ENCODE measurements at places on chromosomes 11 and 22.

- DNase-seq, result no peak
Measured at GRCh38 chr22:21650280-21650679, 8.2 kb downstream of the SDF2L1 start.

DNA sequence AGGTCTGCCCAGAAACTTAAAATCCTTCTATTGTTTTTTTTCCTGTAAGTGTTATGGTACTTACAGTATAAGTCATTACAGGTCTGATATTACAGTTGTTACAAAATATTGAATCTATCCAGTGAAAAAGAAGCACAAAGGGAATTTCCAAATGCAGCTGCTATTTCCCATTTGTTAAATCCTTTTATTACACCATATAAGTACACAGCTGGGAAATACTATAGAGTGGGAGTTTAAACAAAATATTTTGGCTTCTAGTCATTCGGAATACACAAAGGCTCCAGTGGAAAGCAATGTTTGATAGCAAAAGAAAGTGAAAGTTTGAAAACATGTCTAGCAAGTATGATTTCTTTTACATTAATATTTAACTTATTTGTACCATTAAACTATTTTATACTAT lies 18.0 kb downstream of the SOX6 start:
- no peak for DNase-seq

DNA sequence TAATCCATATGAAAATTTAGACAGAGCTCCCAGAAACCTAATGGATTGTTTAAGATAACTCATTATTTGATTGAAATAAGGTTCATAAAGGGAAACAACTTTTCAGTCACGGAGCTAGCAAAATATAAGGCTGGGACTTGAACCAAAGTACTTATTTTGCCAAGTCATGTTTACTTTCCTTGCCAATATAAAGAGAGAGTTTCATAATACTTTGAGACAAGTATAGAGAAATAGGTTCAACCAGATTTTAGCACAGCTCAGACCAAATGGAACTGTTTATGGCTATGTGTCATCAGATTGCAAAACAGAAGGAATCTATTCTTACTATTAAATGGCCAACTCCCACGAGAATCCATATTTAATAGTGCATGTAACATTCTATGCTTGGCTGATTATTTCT lies 1517.5 kb upstream of the TENM4 start:
- DNase-seq, result no peak

- DNase-seq, result no peak
Measured at GRCh38 chr11:102653744-102654291, 28.7 kb upstream of the MMP20 start.

GRCh38 chr11:73467505-73467904 lies 91.3 kb downstream of the RELT start:
- DNase-seq, result no peak

- no peak for DNase-seq
Measured at GRCh38 chr11:8019314-8020243, 32.4 kb downstream of the EIF3F start.

- peak; percentile 16 for DNase-seq
Measured at GRCh38 chr11:2777871-2778629, 78.3 kb upstream of the KCNQ1OT1 start.

GRCh38 chr11:35011944-35012343 lies 95.5 kb downstream of the PDHX start:
- DNase-seq, result no peak

GRCh38 chr22:35437049-35437448 lies 37.1 kb downstream of the MCM5 start:
- no peak for DNase-seq

GRCh38 chr22:23826510-23827350 lies 12.1 kb downstream of the DERL3 start:
- DNase-seq, result no peak

- peak; percentile 52 for DNase-seq
Measured at GRCh38 chr11:65112546-65113360, 1.1 kb downstream of the TM7SF2 start.

DNA sequence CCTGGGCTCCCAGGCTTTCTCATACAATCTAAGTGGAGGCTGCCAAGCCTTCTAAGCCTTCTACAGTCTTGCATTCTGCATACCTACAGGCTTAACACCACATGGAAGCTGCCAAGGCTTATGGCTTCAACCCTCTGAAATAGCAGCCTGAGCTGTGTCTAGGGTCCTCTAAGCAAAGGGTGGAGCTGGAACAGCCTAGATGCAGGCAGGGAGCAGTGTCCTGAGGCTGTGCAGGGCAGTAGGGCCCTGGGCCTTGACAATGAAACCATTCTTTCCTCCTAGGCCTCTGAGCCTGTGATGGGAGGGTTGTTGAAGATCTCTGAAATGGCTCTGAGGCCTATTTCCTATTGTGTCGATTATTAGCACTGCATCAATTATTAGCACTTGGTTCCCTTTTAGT lies 150.9 kb upstream of the GRK3 start:
- DNase-seq, result no peak
